Endodermal cell (in vitro differentiated cells): ENCODE measurements at places on chromosomes 6 and 20. TPM values are rescaled to one million over a fixed set of nuclear protein-coding genes. Genes with fewer than 3 reads are reported as not detected.

TMEM151B gene
- total RNA-seq = 0.11 to 0.22 TPM in 2 of 3 replicates, not detected in the other

PHF10 gene
- 82.8 to 121 TPM (median 85.9 TPM) in 3 replicates for total RNA-seq

SALL4 gene
- 319 and 333 TPM in 2 replicates for total RNA-seq

DDO gene
- not detected in 2 replicates for total RNA-seq

TREML4 gene
- total RNA-seq = not detected in 3 replicates

TSPYL1 gene
- 78.8 and 80.6 TPM in 2 replicates for total RNA-seq

KCNQ5 gene
- 5.8 to 8.3 TPM (median 7.0 TPM) in 3 replicates for total RNA-seq

NFATC2 gene
- total RNA-seq = 1.9 to 3.5 TPM (median 2.1 TPM) in 3 replicates

CLVS2 gene
- 35.5 and 38.9 TPM in 2 replicates for total RNA-seq

TSBP1 gene
- total RNA-seq = not detected in 2 replicates

WFDC13 gene
- not detected in 2 replicates for total RNA-seq

ARFRP1 gene
- 32.9 to 46.2 TPM (median 44.8 TPM) in 3 replicates for total RNA-seq

FERMT1 gene
- 2.9 and 3.5 TPM in 2 replicates for total RNA-seq

TRIM31 gene
- total RNA-seq = 0.31 TPM in 1 of 3 replicates, not detected in the others

STMND1 gene
- not detected in 2 replicates for total RNA-seq

EYA2 gene
- total RNA-seq = 8.9 to 14.8 TPM (median 9.1 TPM) in 3 replicates

RTF2 gene
- 65.1 to 70.4 TPM (median 68.5 TPM) in 3 replicates for total RNA-seq

MBOAT1 gene
- total RNA-seq = 9.4 and 10.3 TPM in 2 replicates

MCHR2 gene
- not detected in 2 replicates for total RNA-seq

UBD gene
- total RNA-seq = not detected in 2 replicates

FNDC1 gene
- total RNA-seq = 0.34 and 0.55 TPM in 2 replicates

CLDN20 gene
- total RNA-seq = not detected in 2 replicates

LY6G6C gene
- 0.29 and 0.90 TPM in 2 replicates for total RNA-seq

ENPP1 gene
- 16.0 and 16.1 TPM in 2 replicates for total RNA-seq

SMIM8 gene
- 11.0 and 13.3 TPM in 2 replicates for total RNA-seq

SASH1 gene
- total RNA-seq = 12.4 and 14.5 TPM in 2 replicates

CST7 gene
- total RNA-seq = not detected in 3 replicates

REM1 gene
- total RNA-seq = not detected in 3 replicates

ZFP57 gene
- total RNA-seq = 0.56 and 0.59 TPM in 2 replicates

OR12D3 gene
- total RNA-seq = not detected in 3 replicates
